ENCODE measurements at places on chromosomes 13 and 19.
A peak's percentile ranks its signal among the peaks of the same experiment; 100 is the strongest.

- DNase-seq: no peak
These were observed 12.6 kb upstream of the JSRP1 start for GRCh38 chr19:2268861-2269243.

- no peak for DNase-seq
These were observed 1372.1 kb downstream of the PCDH9 start for GRCh38 chr13:65857942-65858565.

- no peak for DNase-seq
These were observed 156.5 kb downstream of the LMO7 start for GRCh38 chr13:75792526-75793187.

- DNase-seq: no peak
These were observed 945.5 kb upstream of the SLC10A2 start for GRCh38 chr13:104011505-104012241.

DNA sequence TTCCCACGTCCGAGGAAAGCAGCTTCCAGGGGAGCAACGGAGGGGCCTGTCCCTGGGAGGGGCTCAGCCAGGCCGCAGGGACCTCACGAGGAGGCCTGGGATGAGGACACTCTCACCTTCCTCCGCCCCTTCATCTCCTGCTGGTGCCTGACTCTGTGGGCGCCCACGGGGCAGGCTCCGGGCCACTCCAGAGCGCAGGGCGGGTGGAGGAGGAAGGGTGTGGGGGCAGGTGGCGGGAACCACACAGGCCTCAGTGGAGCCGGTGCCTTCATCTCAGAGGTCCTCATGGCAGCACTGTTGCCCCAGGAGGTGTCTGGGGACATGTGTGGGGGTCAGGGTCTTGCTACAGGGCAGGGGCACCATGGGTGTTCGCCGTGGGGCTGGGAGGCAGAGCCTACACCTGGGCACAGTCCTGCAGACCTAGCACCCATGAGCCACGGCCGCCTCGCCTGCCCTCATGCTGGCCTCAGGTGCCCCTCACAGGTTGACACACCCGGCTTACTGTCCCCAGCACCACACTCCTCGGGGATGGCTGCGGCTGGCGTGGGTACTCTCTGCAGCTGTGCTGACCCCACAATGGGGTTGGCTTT, 10.1 kb upstream of the TMEM255B start:
- no peak for DNase-seq

DNA sequence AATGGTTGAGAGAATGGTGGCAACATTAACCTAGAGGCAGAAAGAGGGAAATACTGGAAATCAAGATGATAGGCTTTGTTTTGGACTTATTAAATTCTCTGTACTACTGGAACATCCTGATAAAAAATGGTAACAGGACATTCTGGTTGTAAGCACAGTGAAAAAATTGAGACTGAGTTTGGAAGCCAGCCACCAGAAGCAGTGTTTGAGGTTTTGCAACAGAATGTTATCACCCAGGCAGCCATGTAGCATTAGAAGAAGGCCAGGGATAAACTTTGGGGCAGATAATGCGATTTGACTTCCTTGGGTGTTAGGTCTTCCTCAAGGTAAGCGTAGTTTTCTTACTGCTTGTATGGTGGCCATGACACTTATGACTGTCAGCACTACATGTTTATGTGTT, 307.4 kb downstream of the ATP8A2 start:
- no peak for DNase-seq

DNA sequence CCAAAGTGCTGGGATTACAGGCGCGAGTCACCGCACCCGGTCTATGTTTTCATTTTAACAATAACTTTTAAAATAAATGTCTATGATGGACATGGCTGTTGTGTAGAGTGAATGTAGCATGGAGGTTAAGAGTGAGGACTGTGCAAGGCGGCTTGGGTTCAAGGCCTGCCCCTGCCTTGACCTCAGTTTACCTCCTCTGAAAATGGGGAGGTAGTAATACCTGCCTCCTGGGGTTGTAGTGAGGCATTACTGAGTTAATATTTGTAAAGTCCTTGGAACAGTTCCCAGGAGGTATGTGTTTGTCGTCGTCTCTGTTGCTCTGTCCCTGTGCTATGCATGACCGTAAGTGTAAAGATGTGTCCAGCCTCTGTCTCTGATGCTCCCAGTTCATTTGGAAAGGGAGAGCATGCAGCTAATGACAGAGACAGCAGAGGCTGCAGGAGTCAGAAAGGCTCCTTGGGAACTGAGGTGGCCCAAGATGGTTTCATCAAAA, 9.4 kb downstream of the GARRE1 start:
- no peak for DNase-seq

- DNase-seq: no peak
These were observed 25.7 kb downstream of the DIAPH3 start for GRCh38 chr13:60137911-60138560.

DNA sequence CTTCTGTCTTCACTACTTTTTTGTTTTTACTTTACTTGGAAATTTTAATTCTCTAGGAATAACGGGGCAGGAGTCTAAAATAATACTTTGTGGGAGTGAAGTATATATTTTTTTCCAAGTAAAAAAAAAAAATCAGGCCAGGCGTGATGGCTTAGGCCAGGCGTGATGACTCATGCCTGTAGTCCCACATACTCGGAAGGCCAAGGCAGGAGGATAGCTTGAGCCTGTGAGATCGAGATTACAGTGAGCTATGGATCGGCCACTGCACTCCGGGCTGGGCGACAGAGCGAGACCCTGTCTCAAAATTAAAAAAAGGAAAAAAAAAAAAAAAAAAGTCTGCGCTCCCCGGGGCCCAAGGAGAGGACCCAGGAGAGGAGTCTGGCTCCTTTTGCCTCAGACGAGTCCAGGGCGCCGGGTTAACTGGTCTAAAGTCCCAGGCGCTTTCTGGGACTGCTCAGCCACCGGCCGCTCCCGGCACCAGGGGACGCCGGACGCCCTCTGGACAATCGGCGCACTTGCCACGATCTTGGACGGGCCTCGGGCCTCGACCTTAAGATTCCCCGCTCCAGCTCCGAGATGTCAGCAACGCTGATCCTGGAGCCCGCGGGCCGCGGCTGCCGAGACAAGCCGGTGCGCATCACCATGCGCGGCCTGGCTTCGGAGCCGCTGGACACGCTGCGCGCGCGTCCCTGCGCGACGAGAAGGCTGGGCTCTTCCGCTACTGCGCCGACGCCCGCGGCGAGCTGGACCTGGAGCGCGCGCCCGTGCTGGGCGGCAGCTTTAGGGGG, 2.7 kb upstream of the ZFP82 start:
- no peak for DNase-seq

GRCh38 chr19:41944336-41944735, 14.8 kb downstream of the RABAC1 start:
- no peak for DNase-seq

DNA sequence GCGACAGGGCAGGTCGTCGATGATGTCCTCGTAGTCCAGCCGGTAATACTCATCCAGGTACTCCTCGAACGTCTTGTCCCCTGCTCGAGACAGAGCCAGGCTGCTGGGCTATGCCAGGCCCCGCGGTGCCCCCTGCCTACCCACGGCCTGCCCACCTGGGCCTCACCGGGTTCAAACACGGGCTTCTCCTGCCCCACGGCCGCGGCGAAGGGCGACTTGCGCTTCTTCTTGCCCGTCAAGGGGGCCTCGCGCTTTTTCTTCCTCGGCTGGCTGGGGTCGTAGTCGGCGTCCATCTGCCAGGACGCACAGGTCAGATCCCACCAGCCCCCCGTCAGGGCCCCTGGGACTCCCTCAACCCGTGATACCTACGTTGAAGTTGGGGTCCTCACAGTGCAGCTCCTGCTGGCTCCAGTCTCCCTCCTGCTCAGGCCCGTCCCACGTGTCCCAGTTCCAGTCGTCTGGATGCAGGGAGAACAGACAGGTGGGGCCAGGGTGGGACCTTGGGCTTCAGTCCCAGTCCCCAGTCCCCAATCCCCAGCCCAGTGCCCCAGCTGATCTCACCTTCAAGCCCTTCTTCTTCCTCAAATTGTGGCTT, 8.1 kb downstream of the KRI1 start:
- DNase-seq: no peak

GRCh38 chr19:10316229-10317044, 622 bp upstream of the FDX2 start:
- DNase-seq: no peak

- no peak for DNase-seq
These were observed 755 bp upstream of the ZNF726 start for GRCh38 chr19:23913931-23914330.

GRCh38 chr19:37251308-37252229, 33.6 kb downstream of the ZNF383 start:
- DNase-seq: peak; percentile 79

GRCh38 chr13:112056739-112057438, 10.1 kb upstream of the SOX1 start:
- no peak for DNase-seq

DNA sequence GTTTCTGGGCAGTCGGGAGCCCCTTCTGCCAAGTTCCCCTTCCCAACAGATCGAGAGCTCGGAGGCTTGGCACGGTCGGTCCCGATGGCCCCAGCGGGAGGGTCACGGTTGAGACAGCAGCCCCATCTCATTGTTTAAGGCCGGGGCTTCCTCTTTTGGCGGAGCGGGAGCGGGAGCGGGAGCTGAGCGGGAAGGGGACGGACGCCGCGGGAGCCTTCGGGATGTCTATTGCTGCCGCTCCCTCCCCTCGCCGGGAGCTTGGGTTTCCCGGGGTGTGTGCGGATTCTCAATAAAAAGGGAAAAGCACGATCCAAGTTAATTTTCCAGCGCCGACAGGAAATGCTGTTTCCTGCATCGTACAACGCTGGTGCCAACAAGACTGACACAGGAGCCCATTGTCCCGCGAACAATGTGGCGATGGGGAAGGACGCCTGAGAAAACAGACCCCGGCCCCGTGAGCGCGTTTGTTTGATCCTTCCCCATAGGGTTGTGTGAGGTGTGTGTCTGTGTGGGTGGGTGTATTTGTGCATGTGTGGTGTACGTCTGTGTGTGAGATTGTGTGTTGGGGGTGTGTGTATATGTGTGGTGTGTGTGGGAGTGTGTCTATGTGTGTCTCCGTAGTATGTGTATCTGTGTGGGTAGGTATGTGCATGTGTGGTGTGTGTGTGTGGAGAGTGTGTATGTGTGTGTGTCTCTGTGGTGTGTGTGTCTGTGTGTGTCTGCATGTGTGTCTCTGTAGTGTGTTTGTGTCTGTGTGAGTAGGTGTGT, 36.3 kb upstream of the FLT1 start:
- no peak for DNase-seq

DNA sequence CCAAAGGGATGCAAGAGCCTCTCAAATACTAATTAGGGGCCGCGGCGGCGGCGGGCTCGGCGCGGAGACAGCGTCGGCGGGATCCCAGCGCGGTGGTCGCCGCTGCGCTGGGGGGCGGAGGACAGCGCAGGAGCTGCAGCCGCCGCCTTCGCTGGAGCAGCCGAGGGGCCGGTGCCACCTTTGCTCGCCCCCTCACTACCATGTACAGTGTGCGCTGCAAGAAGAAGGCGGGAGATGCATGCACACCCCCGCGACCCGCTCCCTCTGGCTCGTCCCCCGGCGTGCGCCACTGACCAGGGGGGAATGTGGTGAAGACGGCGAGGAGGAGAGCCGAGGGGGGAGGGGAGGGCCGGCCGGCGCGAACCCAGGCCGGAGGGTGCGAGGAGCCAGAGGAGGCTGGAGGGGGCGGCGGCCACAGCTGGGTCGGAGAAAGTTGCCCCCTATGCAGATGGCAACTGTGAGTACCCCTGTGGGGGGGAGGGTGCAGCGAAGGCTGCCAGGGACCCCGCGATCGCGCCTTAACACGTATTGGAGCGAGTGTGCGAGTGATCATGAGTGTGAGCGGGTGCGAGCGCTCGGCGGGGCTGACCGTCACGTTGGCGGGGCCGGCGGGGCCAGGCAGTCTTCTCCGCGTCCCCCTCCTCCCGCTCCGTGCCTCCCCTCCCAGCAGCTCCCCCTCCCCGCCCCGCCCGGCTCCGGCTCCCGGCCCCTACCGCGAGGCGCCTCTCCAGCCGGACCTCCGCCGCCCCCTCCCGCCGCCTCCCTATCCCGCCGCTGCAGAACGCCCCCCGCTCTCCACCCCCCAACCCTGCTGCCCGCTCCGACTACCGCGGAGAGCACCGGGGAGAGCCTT, 808 bp downstream of the SLITRK5 start:
- no peak for DNase-seq

- no peak for DNase-seq
These were observed 11.8 kb downstream of the SH3GL1 start for GRCh38 chr19:4388337-4389063.

GRCh38 chr13:101393140-101393539, 23.2 kb downstream of the NALCN start:
- DNase-seq: no peak

- no peak for DNase-seq
These were observed at the start of gene FUT3 for GRCh38 chr19:5851302-5851701. Gene FUT3, minus strand, starts transcription at chr19:5851449.

DNA sequence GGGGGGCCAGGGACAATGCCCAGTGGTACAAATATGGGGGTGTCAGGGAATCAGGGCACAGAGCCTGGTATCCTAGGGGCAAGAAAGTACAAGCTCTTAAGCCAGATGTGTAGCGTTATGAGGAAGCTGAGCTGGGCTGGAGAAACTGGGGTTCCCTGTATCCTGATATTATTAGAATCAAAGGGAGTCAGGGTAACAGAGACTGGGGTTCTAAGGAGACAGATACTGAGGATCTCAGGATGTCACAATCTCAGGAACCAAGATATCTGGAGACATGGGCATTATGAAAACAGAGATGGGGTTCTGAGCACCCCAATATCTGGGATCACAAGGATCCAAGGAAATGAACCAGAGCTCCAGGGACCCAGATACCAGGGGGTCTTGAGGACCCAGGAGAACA, 784 bp downstream of the BCL3 start:
- DNase-seq: no peak

GRCh38 chr13:38384171-38384570, 34.5 kb downstream of the UFM1 start:
- DNase-seq: no peak

- no peak for DNase-seq
These were observed 22.5 kb downstream of the DHRS12 start for GRCh38 chr13:51781246-51782022.

DNA sequence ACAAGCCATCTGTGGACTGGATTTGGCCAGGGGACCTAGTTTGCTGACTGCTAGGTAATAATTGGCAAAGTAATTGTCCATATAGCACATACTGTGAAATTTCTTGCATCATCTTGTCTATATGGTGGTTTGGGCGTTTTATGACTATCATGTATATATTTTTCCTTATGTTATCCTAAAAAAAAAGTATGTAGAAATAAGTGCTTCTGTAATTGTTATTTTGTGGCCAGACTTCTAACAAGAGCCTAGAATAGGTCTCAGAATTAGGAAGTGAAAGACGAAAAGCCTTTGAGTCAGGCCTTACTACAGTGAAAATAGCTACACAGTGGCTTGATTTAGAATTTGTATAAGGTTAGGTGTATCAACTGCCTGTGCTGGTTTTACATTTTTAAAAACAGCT, 4.2 kb downstream of the FNDC3A start:
- DNase-seq: no peak

- DNase-seq: no peak
These were observed 10.8 kb downstream of the XPO4 start for GRCh38 chr13:20891768-20892167.

- no peak for DNase-seq
These were observed 68.1 kb upstream of the HTR2A start for GRCh38 chr13:46964789-46965527.
